ENCODE measurements at places on chromosomes 1 and 21. TPM values are rescaled to one million over a fixed set of nuclear protein-coding genes. Genes with fewer than 3 reads are reported as not detected.

Gene NKAIN1
- total RNA-seq: not detected

Gene ETV3L
- total RNA-seq: not detected

Gene C1orf210
- not detected for total RNA-seq

Gene TTC22
- not detected for total RNA-seq

Gene BMP8B
- total RNA-seq: not detected

Gene S100A14
- not detected for total RNA-seq

Gene SLC45A1
- 0.97 TPM for total RNA-seq

Gene CLIC6
- not detected for total RNA-seq

Gene HMGCL
- total RNA-seq: 48.1 TPM

Gene SYT6
- total RNA-seq: not detected

DNA sequence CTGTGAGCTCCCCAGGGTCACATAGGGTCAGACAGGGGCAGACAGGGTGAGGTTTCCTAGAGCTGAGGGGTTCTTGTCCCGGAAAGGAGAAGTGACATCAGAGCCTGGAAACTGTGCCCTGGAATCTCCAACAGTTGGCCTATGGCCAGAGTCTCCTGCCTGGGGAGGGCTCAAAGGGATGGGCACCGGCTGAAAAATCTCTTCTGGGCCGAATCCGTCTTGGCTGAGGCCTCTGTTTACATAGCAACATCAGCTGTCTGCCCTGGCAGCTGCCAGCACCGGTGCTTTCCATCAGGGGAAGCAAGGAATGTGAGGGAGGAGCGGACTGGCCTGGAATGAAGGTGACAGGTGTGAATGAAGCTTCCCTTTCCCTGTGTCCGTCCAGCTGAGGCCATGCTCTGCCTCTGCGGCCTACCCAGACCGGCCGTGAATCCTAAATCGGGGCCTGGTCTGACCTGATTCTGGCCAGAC is 30.7 kb downstream of the VASH2 start:
- no peaks in the 10 kb centered on the region for H3K36me3 ChIP-seq
- no peak overlapping the region for H3K4me3 ChIP-seq
- DNase-seq: no peak
- H3K27me3 ChIP-seq: peaks cover 9% of the 10 kb centered on the region
- H3K4me1 ChIP-seq: no peaks in the 10 kb centered on the region

GRCh38 chr1:34127006-34128000 is 37.7 kb downstream of the CSMD2 start:
- H3K27ac ChIP-seq: no peak overlapping the region
- no peaks in the 10 kb centered on the region for H3K27me3 ChIP-seq
- H3K4me3 ChIP-seq: no peak overlapping the region
- DNase-seq: no peak
- no peaks in the 10 kb centered on the region for H3K36me3 ChIP-seq

DNA sequence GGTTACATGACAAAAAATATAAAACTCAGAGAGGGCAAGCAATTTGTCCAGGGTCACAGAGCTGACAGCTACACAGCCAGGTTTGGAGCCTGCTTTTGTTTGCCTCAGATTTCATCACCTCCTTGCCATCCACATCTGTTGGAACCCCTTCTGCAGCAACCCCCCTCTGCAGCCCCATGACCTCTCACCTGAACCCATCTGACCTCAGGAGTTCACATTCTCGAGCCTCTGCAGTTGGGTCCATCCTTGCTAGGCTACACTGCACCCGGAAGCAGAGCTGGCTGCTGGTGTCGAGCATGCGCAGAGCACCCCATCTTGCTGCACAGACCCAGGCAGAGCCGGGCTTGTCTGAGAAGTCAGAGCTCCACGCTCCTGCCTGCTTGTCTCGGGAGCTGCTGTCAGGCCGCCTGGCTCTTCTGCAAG is 10.0 kb downstream of the C1QB start:
- DNase-seq: no peak
- H3K4me1 ChIP-seq: no peaks in the 10 kb centered on the region
- peaks cover 26% of the 10 kb centered on the region for H3K27me3 ChIP-seq
- no peaks in the 10 kb centered on the region for H3K36me3 ChIP-seq
- H3K4me3 ChIP-seq: no peak overlapping the region

DNA sequence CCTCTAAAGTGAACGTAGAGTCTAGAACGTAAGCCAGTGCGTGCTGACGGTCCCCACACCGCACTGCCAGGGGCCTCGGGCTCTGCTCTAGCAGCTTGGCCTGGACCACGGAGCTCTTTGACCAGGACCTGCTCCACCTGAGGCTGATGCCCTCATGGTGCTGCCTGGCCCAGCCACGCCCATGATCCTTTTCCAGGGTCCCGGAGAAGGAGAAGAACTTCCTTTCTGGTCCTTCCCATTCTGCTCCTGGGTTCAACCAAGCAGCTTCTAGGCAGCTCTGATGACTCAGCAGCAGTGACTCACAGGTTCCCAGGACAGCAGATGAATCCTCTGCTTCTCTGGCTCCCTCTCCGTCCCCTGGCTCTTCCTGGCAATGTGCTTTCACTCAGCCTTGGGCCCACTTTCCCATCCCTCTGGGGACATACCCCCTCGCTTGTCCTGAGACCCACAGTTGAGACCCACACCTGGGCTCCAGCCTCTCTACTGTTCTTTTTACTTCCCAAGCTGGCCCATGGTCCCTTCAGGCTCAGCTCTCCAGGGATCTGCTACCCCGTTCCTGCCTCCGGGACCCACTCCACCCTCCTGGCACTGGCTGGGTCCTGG is 246.3 kb upstream of the RAB4A start:
- no peak overlapping the region for H3K27ac ChIP-seq
- peaks cover 13% of the 10 kb centered on the region for H3K27me3 ChIP-seq
- no peaks in the 10 kb centered on the region for H3K36me3 ChIP-seq
- H3K4me1 ChIP-seq: peaks cover 4% of the 10 kb centered on the region
- peak; percentile 94 for DNase-seq

- no peak overlapping the region for H3K27ac ChIP-seq
- peaks cover 9% of the 10 kb centered on the region for H3K4me1 ChIP-seq
- no peaks in the 10 kb centered on the region for H3K27me3 ChIP-seq
- H3K36me3 ChIP-seq: no peaks in the 10 kb centered on the region
- DNase-seq: peak; percentile 69
- H3K4me3 ChIP-seq: no peak overlapping the region
These were observed 17.4 kb upstream of the GRHL3 start for GRCh38 chr1:24301785-24302175.

DNA sequence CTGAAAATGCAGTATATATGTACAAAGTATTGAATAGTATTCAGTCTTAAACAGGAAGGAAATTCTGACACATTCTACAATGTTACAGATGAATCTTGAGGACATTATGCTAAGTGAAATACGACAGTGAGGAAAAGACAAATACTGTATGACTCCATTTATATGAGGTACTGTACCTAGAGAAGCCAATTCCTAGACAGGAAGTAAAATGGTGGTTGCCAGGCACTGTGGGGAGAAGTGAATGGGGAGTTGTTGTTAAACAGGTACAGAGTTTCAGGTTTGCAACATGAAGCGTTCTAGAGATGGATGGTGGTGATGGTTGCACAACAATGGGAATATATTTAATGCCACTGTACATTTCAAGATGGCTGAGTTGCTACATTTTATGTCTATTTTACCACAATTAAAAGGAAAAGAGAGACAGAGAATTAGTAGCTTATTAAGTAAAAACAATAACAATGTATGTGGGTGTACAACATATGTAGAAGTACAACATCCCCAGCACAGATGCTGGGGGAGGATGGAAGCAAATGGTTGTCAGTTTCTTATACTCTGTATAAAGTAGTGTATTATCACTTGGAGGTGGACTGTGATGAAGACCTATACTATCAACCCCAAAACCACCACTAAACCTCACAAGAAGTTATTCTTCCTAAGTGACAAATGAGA is 3.9 kb upstream of the RAB4A start:
- no peak overlapping the region for H3K4me3 ChIP-seq
- no peaks in the 10 kb centered on the region for H3K27me3 ChIP-seq

DNA sequence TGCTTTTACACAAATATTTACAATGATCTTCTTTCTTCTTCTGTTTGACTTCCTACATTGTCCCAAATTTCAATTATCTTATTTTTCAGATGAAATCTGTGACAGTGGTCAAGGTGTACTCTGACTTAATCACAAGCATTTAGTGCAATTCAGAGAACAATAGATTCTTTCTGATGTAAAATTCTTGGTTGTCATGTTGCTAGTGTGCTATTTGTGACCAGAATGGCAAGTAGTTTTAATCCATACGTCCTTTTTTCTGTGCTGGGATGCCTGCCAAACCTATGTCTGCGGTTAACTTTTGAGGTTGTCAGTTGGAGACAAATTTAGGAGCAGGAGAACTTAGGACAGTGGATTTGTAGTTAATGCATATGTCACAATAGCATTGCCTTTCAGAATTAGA is 31.0 kb downstream of the NCAM2 start:
- no peaks in the 10 kb centered on the region for H3K36me3 ChIP-seq
- H3K27me3 ChIP-seq: no peaks in the 10 kb centered on the region
- no peak for DNase-seq
- H3K4me1 ChIP-seq: no peaks in the 10 kb centered on the region
- no peak overlapping the region for H3K27ac ChIP-seq

DNA sequence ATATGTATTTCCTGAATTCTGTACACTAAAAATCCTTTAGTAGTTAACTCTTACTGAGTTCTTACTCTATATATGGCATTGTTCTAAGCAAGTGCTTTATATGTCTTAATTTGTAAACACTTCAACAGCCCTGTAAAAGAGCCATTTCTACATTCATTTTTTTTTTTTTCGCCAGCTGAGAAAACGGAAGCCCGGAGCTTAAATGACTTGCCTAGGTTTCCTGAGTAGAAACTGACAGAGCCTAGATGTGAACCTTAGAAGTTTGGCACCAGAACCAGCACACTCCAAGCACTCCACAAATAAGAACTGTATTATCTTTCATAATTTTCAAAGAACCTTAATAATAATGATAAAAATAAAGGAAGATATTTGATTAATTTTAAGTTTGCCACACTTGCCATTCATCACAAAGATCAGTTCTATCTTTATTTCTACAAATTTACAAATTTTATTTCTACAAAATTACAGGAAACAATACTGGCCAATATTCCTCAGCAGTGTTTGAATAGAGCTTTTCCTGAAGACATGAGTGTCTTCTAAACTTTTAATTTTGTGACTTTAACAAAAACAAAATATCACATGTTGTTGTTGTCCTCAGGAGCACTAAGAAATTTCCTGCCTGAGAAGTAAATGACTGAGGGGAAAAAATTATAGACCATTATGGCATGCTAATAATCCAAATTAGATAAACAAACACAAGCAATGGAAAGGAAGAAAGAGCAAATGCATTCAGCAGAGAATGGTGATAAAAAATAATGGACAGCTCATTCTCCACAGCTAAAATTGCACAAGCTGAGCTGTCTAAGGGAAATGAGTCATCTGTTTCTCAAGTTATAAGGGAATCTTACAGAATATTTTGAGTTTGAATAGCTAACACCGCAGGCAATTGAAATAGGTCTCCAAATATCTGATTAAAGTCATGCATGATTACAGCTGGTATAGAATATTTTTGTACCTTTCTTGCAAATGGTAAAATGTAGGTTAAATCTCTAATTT is 71.2 kb downstream of the DPYD start:
- no peaks in the 10 kb centered on the region for H3K27me3 ChIP-seq
- H3K4me1 ChIP-seq: peaks cover 28% of the 10 kb centered on the region
- H3K27ac ChIP-seq: peak overlapping the region; percentile 48
- DNase-seq: peak; percentile 96
- peak overlapping the region; percentile 38 for H3K4me3 ChIP-seq

- H3K36me3 ChIP-seq: no peaks in the 10 kb centered on the region
- H3K27ac ChIP-seq: no peak overlapping the region
- H3K4me1 ChIP-seq: no peaks in the 10 kb centered on the region
- no peaks in the 10 kb centered on the region for H3K27me3 ChIP-seq
These were observed 225.5 kb upstream of the ADAMTS5 start for GRCh38 chr21:27192281-27192949.

GRCh38 chr1:165144757-165145397 is 211.6 kb downstream of the LMX1A start:
- DNase-seq: peak; percentile 69
- H3K4me1 ChIP-seq: no peaks in the 10 kb centered on the region
- peaks cover 29% of the 10 kb centered on the region for H3K27me3 ChIP-seq
- H3K4me3 ChIP-seq: no peak overlapping the region
- H3K36me3 ChIP-seq: no peaks in the 10 kb centered on the region

DNA sequence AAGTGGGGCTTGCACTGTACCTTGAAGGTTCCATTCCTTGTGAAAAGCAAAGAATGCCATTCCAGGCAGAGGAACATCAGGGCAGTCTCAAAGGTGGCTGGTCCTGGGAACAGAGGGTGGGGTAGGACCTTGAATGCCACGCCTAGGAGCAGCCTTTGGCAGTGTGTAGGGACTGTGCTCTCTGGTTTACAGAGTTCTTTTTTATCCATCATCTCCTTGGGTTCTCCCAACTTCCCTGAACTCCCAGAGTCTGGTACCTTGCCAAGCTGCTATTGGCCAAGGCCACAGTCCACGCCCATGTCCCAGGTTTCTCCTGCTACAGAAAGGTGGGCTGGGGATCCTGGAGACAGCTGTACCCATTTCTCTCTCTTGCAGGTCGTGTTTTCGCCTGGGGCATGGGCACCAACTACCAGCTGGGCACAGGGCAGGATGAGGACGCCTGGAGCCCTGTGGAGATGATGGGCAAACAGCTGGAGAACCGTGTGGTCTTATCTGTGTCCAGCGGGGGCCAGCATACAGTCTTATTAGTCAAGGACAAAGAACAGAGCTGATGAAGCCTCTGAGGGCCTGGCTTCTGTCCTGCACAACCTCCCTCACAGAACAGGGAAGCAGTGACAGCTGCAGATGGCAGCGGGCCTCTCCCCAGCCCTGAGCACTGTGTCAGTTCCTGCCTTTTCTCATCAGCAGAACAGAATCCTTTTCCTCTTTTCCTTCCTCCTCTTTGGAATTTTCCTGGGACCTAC is 15.3 kb upstream of the TRNAU1AP start:
- DNase-seq: no peak
- no peaks in the 10 kb centered on the region for H3K36me3 ChIP-seq
- H3K27me3 ChIP-seq: no peaks in the 10 kb centered on the region
- H3K4me1 ChIP-seq: no peaks in the 10 kb centered on the region

DNA sequence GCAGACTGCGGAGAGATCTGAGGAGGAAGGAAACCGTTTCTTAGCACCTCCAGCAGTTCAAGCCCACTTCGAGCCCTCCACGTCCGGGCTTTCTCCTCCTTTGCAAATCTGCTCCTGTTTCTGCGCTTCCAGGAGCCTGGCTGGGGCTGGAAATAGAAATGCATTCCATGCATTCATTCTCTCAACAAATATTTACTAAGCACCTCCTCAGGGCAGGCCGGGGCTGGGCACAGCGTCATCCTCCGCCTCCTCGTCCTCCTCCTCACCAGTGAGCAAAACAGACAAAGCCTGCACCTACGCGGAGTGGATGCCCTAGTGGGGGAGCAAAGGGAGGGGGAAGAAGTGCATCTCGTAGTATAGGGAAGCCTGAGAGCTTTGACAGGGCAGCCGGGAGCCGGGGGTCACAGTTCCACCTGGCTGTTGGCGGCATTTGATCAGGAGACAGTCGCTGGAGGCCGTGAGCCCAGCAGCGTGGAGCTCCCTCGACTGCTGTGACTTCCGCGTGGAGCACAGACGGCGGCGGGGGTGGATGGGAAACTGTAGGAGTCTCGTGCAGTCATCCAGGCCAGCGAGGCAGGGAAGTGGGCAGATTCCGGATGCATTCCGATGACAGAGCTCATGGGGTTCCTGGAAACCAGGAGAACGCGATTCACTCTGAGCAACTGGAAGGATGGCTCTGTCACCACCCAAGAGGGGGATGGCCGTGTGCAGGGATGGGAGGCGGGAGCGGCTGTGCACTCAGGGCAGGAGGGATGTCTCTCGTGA is 93.5 kb downstream of the SIK1 start:
- peak; percentile 99 for DNase-seq
- H3K4me3 ChIP-seq: peak overlapping the region; percentile 49
- H3K27ac ChIP-seq: peak overlapping the region; percentile 92
- H3K4me1 ChIP-seq: peaks cover 17% of the 10 kb centered on the region
- H3K36me3 ChIP-seq: no peaks in the 10 kb centered on the region

GRCh38 chr1:9086796-9087195 is 17.4 kb upstream of the SLC2A5 start:
- peak; percentile 41 for DNase-seq
- peaks cover 16% of the 10 kb centered on the region for H3K27me3 ChIP-seq
- no peak overlapping the region for H3K27ac ChIP-seq
- H3K4me3 ChIP-seq: no peak overlapping the region
- 0 out of 2 replicates have a peak, but pooled peaks cover 7% of the 10 kb centered on the region for H3K4me1 ChIP-seq
